ENCODE measurements at places on chromosomes 2 and 18.

- no peak for DNase-seq
These were observed 14.1 kb downstream of the MFSD2B start for GRCh38 chr2:24024018-24024417.

- no peak for DNase-seq
These were observed 197.0 kb downstream of the NCKAP5 start for GRCh38 chr2:133371286-133371685.

DNA sequence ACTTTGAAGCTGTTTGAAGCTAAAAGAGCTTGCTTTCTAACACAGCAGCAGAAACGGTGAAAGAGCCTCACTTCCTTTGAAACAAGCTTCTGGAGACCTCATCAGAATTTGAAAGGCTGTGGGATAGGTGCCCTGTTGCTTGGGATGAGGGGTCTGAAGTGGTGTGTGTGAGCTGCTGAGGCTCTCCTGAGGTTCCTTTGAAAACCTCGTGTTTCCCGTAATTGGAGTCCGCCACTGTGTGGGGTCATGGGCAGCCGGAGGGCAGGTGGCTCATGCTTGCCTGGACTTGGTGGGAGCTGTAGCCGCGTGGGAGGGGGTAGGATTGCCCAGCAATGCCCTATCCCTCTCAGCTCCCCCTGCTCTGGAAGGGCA is 34.4 kb downstream of the CABLES1 start:
- DNase-seq, result no peak

DNA sequence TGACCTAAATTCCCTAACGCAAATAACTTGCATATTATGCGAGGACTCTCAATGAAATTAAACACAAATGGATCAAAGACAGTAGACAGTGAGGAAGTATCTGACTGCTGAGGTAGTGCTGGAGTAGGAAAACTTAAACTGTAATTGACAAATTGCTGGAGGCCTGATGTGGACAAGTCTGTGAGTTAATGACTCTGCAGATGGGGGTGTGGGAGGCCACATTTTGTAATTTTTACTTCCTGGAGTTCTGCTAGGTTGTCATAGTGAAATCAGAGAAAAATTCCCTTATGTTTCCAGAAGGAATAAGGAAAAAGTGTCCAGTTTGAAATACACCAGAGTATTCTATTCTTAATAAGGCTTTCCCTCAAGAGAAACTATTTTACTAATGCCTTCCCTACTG is 333.0 kb upstream of the CNTNAP5 start:
- no peak for DNase-seq

DNA sequence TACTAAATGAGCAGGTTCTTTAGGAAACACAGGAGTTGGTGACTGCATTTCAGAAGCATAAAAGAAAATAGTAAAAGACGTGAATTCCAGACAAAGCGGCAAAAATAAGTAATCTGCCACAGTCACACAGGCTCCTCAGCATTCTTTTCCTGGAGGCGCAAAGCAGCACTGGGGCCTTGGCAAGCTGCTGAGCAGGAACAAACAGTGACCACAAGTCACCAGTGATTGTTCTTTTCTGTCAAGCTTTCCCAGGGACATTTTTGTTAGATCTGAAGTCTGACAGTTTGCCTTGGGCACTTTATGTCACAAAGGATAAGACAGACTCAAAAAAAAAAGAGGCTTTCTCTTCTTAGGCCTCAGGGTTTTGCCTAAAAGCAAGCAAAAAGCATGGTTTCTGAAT is 216.2 kb downstream of the CDH20 start:
- no peak for DNase-seq

GRCh38 chr18:32378705-32379104 is 92.0 kb downstream of the GAREM1 start:
- no peak for DNase-seq

DNA sequence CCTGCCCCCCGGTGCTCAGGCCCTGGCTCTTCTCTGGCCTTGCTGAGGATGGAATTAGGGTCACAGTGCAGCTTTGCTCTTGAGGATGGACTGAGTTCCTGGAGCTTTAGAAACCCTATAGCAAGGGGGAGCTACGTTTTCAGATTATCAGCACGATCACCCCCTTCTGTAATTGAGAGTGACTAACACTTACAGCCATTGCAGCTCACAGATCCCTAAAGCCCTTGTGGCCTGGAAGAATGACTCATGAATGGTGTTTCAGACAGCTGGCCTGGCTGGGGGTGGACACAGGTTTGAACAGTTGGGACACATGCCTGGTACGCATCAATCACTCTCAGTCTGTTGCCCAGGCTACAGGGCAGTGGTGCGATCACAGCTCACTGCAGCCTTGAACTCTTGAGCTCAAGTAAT is 79.7 kb upstream of the IGFBP5 start:
- DNase-seq, result peak; percentile 18

GRCh38 chr18:23563377-23564043 is 22.8 kb downstream of the NPC1 start:
- DNase-seq, result no peak

DNA sequence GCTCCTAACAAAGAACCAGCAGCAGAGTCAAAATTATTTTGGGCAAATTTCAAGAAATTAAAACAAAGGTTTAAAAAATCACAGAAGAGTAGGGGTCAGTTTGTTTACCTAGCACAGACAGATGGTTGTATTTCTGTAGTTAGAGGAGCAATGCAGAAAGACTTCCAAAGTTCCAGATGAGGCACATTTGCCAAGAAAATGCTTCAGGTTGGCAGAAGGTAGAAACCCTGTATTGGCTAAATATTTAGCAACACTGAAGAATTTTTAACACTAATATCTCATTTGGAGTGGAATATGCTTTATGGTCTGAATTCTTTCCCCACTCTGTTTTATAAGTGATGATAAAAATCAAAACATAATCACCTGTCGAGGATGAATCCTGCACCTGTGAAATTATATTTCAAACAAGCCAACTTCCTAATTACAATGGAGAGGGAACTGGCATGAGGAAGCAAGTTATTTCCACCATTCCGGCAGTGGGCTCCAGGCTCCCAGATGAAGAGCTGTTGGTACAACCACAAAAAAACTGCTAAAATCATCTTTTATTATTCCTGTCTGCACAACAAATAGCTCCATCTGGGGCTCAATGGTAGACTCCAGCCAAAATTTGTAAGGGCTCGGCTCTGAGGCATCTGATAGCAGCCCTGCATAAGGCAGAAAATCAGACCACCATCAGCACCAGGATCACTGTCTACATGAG is 286.5 kb upstream of the REV1 start:
- no peak for DNase-seq

- no peak for DNase-seq
These were observed 694 bp downstream of the THSD7B start for GRCh38 chr2:136766073-136766404.

DNA sequence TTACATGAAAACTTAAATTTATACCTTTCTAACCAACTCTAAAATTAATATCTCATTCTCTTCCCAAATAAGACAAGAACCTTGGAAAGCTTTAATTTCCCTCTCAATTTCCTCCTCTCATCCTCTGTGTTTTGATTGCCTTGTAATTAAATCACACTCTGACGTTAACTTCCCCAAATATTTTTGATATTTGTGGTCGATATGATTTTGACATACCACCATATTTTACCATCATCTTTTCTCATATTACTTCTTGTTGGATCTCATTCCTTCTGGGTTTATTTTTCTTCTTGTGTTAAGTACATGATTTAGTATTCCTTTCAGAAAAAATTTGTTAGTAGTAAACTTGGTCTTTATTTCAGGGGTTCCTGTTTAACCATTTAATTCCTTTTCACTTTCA is 69.6 kb downstream of the RDH14 start:
- DNase-seq, result no peak

DNA sequence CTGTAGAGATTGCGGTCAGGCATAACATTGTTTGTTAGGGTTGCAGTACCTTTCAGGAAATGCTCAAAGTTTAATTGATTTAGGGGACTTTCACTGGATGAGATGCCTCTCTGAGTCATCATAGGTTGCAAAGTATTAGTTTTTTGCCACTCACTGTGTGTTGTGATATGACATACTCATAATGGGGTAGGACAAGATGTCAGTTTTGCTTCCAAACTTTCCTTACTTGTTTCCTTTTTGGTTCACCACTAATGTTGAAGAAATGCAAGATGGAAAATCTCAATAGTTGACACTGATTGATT is 35.0 kb upstream of the PTH2R start:
- DNase-seq, result no peak

DNA sequence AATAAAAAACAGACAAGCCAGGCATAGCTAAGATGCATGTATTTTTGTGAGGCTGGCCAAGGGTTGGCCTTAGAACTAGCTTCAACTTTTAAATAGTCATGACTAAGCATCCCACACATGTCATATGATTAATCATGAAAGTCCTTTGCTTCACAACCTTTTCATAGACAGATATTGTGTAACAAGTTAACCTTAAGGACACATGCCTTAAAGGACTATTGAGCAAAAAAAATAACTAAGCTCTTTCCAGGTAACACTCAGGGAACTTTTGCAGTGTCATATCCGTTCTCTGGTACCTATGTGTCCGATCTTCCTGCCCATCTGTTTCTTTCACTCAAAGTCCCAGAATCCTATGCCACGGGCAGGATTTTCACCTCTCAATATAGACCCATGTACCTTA is 498.4 kb downstream of the STK39 start:
- no peak for DNase-seq

GRCh38 chr2:234771980-234772732 is 179.7 kb upstream of the SH3BP4 start:
- peak; percentile 55 for DNase-seq

- DNase-seq, result no peak
These were observed 5.6 kb downstream of the ITGB1BP1 start for GRCh38 chr2:9417725-9418124.

- DNase-seq, result no peak
These were observed 363.7 kb downstream of the SLC4A3 start for GRCh38 chr2:219991116-219991515.

DNA sequence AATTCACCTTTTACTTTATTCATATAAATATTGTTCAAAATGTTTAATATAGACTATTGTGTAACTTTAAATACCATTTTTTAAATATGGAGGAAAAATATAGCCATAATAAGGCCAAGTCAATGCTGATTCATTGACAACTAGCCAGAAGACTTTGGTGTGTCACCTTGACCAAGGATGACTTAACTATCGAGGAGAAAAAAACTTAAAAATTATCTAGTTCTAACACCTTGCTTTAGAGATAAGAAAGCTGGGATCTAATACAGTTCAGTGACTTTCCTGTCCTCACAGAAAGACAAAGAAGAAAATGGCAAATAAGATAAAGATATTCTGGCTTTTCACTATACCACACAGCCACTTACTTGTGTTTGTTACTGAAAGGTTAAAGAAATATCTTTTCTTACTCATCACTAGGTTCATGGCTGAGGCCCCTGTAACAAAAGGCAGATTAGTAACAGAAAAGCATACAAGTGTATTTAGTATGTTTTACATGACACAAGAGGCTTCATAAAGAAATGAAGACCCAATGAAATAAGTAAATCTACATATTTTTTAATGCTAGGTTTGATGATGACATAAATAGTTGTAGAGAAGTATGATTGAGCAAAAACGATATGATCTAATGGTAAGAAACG is 65.9 kb upstream of the LRRTM1 start:
- DNase-seq, result no peak

All from LoVo (cell line).